ENCODE measurements at places on chromosomes 7 and 10.

DNA sequence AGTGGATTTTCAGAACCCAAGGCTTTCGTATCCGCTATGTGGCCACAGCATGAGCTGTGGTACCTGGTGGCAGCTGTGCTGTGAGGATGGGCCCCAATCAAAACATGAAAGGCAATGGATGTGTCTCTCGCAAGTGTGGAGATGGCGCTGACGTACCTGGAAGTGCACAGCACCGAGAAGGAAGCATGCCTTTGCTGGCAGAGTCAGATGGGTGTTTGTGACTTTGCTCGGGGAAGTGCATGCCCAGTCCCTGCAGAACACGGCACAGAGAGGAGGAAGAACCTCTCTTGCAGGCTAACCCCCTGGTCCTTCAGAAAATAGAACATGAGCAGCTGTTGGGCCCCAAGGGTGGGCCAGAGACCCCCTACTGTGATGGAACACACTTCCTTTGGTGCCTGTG lies 654.1 kb upstream of the ZWINT start:
- DNase-seq, result no peak

- DNase-seq, result no peak
These were observed 38.6 kb upstream of the TRIM8 start for GRCh38 chr10:102605712-102606111.

DNA sequence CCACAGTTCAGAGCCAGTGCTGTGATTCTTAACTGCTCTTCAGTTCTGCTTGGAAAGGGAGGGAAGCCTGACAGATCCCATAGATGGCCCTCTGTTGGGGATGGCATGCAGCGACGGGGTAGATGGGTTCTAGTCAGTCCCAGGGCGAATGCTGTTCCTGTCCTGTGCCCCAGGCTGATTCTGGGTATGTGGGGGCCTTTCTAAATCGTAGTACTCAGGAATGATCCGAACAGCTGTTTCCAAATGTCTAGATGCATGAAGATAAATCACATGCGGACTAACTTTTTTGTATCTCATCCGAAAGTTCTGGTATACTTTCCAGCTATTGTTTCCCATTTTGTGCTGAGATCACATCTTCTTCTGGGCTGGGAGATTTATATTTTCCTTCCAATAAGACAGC lies 186.0 kb upstream of the MKI67 start:
- no peak for DNase-seq

DNA sequence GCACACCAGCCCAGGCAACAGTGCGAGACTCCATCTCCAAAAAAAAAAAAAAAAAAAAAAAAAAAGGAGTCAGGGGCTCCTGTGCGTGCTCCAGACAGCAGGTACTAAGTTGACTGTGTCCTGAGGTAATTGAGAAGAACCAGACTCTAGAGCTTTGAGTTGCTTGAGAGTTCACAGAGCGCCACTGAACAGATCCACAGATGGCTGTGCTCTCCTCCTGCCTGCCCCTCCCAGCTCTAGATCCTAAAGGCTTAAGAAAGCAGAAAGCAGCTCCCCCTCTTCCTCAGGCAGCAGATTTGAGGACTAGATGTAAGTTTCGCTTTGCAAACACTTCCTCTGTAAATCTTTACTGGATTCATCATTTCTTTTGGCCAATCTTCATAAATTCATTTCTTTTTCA lies 38.7 kb downstream of the SHH start:
- no peak for DNase-seq

- DNase-seq, result no peak
These were observed 33.9 kb downstream of the CHN2 start for GRCh38 chr7:29228289-29229011.

GRCh38 chr10:30294476-30295240 lies 54.4 kb downstream of the MTPAP start:
- no peak for DNase-seq

Data from iPS-NIHi11 (cell line).